ENCODE measurements at places on chromosomes 3 and 15.

GRCh38 chr3:155230382-155230781 is 63.1 kb downstream of the STRIT1 start:
- DNase-seq, result no peak

DNA sequence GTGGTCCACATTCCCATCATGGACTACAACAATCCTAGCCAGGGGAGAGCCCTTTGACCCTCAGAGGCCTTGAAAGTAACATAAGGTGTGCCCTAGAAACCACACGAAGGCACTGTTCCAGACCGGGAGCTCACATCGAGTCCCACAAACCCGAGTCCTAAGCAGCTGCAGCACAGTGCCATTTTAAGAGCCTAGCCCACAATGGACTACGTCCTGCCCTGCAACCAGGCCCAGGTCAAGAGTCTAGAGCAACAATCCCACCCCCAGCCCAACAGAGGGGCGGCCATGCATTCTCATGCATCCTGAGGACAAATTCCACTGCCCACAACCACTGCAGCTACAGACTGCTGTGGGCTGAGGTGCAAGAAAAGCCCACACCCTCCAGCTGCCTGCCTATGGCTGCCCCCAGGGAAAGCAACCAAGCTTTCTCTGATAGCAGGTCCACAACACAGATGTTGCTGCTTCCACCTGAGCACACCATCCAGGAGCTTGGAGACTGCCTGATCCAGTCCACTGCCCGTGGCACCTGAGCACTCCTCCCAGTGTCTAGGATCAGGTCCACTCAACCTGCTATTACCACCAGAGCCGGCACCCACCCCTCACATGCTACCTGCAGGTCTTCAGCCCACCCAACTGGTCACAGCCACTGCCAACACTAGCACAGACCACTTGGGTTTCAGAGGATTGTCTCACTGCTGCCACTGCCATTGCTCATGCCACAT is 56.8 kb downstream of the IGSF11 start:
- no peak for DNase-seq

DNA sequence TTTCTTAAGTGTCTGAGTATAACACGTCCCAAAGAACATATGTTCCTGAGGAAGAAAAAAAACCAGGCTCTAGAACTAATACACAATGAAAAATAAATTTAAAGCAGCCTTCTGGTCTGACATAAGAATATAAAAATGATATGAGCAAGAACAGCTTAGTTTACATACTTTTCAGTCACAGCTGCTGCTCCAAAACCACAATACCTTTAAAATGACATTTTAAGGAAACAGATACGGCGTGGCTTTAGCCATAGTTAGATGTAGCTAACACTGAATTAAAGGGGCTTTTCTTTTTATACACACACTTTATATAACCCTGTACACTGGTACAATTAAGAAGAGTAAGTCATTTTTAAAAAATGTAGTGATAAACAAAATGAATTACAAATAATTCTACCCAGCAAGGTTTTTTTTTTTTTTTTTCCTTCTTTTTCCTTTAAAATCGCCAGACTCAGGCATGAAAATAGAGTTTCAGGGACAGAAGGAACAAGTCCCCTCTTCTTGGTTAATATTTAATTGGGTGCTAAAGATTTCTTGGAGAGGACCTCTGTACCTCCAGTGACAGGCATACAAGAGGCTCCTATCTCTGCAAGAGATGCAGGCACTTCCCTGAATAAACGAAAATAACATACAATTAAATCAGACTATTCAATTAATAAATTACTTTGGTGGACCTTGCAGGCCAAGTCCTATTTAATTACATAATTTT is 265.6 kb downstream of the FOXP1 start:
- DNase-seq, result no peak

- DNase-seq, result no peak
Measured at GRCh38 chr15:41490355-41490754, 3.3 kb upstream of the ITPKA start.

- no peak for DNase-seq
Measured at GRCh38 chr3:61594144-61594963, 33.0 kb downstream of the PTPRG start.

- no peak for DNase-seq
Measured at GRCh38 chr3:84877092-84877491, 81.7 kb upstream of the CADM2 start.
